Right renal pelvis (tissue), 4 donors: ENCODE measurements at places on chromosomes 6 and 20. TPM values are rescaled to one million over a fixed set of nuclear protein-coding genes. Genes with fewer than 3 reads are reported as not detected.

The RIMS1 gene
- 2.1 TPM for polyA plus RNA-seq

The KLHDC3 gene
- polyA plus RNA-seq, result 98.2 TPM

The KIF25 gene
- polyA plus RNA-seq, result 1.1 TPM

The BYSL gene
- polyA plus RNA-seq, result 26.3 TPM

The WFDC6 gene
- not detected for polyA plus RNA-seq

The GMPR gene
- 13.5 TPM for polyA plus RNA-seq

The NXT1 gene
- 17.1 TPM for polyA plus RNA-seq

The PIGU gene
- polyA plus RNA-seq, result 45.3 TPM

The TPX2 gene
- polyA plus RNA-seq, result 49.6 TPM

The PTCRA gene
- polyA plus RNA-seq, result 0.15 TPM

The ZBTB12 gene
- polyA plus RNA-seq, result 23.8 TPM

The TMEM217 gene
- 1.1 TPM for polyA plus RNA-seq

The IRAK1BP1 gene
- 13.3 TPM for polyA plus RNA-seq

The ITPR3 gene
- polyA plus RNA-seq, result 7.5 TPM

The ABHD16B gene
- not detected for polyA plus RNA-seq

The PGBD1 gene
- polyA plus RNA-seq, result 11.8 TPM

The SLC22A2 gene
- 11.3 TPM for polyA plus RNA-seq

The EPPIN gene
- 0.14 TPM for polyA plus RNA-seq

The RAB32 gene
- polyA plus RNA-seq, result 28.1 TPM

The DSTN gene
- polyA plus RNA-seq, result 393 TPM

The OR2H1 gene
- polyA plus RNA-seq, result not detected

The TCP11 gene
- 2.2 TPM for polyA plus RNA-seq

The SMAP1 gene
- polyA plus RNA-seq, result 31.5 TPM

The AIG1 gene
- 117 TPM for polyA plus RNA-seq

The MROH8 gene
- 7.8 TPM for polyA plus RNA-seq

The POU5F1 gene
- polyA plus RNA-seq, result 1.9 TPM

The PMEPA1 gene
- 22.4 TPM for polyA plus RNA-seq

The ALDH8A1 gene
- polyA plus RNA-seq, result 21.7 TPM

The TBP gene
- 21.6 TPM for polyA plus RNA-seq

The GTF2H4 gene
- 43.0 TPM for polyA plus RNA-seq

The ELOVL4 gene
- polyA plus RNA-seq, result 3.6 TPM

The AKAP12 gene
- 168 TPM for polyA plus RNA-seq

The PSORS1C1 gene
- not detected for polyA plus RNA-seq

The SLC17A4 gene
- 1.1 TPM for polyA plus RNA-seq

The KCNK15 gene
- polyA plus RNA-seq, result 0.10 TPM

The TP53TG5 gene
- 0.96 TPM for polyA plus RNA-seq

The MLN gene
- 1.1 TPM for polyA plus RNA-seq

The NKAIN4 gene
- polyA plus RNA-seq, result 41.5 TPM

The NKX2-4 gene
- not detected for polyA plus RNA-seq
